Activated CD8-positive, alpha-beta memory T cell treated with anti-CD3 and anti-CD28 coated beads for 1 hour (primary cell): ENCODE measurements at places on chromosomes 6 and 20.

DNA sequence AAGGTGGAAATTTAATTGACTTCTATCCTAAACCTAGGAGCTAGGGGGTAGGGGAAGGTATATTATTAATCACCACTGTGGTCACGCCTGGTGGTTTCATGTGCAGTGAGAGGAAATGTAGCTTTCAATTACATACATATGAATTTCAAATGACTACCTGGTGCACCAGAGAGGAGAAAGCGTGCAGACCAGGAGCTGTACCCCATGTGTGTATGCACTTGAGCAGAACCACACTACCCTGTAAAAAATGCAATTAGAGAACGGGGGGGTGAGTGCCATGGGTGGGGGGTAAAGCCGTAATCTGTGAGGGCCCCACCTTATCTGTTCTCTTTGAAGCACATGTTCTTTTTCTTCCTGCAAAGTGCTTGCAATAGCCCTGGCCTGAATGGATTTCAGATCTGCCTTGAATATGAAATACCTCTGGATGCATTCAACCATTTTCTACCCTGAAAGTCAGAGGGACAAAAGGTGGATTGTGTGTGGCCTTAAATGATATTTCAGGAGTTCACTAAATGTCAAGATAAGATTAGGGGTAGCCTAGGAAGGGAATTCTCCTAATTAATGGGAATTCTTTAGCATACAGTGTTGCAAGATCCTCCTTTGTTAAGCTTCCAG is 30.9 kb upstream of the EDN3 start:
- no peak for DNase-seq

DNA sequence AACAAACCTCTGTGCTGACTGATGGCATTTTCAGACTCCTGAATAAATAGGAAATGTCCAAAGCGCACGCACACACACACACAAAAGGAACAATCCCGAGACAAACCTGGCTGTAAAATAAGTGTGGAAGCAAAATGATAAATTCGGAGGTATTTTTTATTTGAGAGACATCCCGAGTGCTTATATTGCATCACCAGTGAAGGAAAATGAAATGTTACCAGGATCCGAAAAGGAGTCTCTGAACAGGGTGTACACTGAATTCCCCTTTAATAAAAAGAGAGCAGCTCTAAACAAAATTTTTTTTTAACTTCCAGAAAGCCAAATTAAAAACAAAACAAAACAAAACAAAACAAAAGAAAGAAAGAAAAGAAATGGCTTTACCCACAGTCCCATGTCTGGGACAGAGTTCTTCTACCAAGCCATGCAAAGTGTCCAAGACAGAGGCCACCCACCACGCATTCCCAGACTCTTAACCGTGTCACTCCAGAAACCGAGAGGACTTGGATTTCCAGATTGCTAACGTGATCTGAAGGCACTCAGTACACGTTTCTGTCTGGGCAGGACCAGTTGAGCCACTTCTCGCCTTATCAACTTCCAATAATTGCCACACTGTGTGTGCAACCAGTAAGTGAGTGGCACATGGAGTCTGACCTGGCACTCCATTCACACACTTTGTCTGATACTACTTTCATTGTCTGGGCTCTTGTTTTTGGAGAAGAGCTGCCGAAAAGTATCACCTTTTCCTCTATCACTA is 817 bp downstream of the ME1 start:
- no peak for DNase-seq

- no peak for DNase-seq
These were observed 52.9 kb downstream of the NOL4L start for GRCh38 chr20:32532246-32532645.

GRCh38 chr20:50172347-50173013 is 18.1 kb upstream of the CEBPB start:
- DNase-seq, result no peak

- DNase-seq, result no peak
These were observed 2.5 kb downstream of the NTSR1 start for GRCh38 chr20:62710886-62711702.
